Cardiac fibroblast (primary cell): ENCODE measurements at places on chromosomes 4 and X.

GRCh38 chr4:185192059-185192458 lies 11.7 kb downstream of the CFAP97 start:
- no peak for DNase-seq

DNA sequence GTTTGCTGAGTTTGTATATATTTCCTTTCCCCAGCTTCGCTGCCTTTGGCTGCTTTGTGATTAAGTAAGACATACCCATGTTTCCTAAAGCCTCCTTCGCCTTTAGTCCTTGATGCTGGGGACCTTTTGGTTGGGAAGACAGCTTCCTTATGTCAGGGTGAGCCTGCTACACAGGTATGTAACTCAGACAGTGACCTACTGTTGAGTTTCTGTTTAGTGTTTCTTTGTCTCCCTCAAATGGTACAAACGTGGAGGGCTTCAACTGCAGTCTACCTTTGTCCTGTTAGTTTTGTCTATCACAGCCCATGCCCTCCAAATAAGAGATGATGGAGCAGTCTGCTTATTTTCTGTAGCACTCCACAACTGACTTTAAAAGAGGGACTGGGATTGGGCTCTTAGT lies 59.5 kb downstream of the TET2 start:
- DNase-seq: no peak

DNA sequence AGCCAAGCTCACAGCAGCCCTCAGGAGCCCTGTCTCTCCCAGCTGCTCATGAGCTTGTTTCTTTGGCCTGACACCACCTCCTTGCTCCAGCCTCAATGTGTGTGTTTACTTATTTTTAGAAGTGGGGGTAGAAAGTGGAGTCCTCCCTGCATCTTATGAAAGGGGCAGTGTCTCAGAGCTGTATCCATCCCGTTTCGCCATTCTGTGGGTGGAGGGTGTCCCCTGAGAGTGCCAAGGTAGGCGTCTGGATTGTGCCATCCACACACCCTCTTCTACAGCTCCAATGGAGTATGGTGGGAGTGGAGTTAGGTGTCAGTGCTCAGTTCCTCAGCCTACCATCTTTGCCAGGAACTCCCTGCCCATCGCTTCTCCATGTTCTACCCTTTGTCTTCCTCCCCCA lies 8.3 kb downstream of the SPON2 start:
- no peak for DNase-seq

GRCh38 chr4:29081234-29081955 lies 1638.8 kb upstream of the PCDH7 start:
- DNase-seq: peak; percentile 32

GRCh38 chr4:25401066-25401465 lies 24.0 kb downstream of the ANAPC4 start:
- DNase-seq: no peak

GRCh38 chrX:66163849-66164411 lies at the start of gene HEPH:
Gene HEPH (plus strand): TSS chrX:66164247. CDS start chrX:66170571, 6,324 bp downstream.
- DNase-seq: peak; percentile 52

GRCh38 chr4:96913441-96914080 lies 1073.7 kb downstream of the PDHA2 start:
- DNase-seq: peak; percentile 29
